ENCODE measurements at places on chromosomes 7 and 10.

DNA sequence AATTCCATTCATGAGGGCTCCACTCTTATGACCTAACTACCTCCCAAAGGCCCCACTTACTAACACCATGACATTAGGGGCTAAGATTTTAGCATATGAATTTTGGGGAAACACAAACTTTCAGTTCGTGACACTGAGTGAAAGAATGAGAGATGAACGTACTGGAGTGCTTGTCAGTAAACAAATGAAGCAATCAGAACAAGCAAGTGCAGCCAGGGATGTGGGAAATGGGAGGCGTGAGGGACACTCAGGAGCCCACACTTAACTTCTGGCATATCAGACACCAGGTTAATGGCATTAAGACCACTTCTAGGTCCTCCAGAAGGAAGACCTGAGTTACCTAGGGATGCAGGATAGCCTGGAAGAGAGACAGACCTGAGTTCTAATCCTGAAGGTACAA, 2.3 kb upstream of the MDFIC start:
- H3K27ac ChIP-seq = no peak overlapping the region
- no peaks in the 10 kb centered on the region for H3K36me3 ChIP-seq
- peaks cover 24% of the 10 kb centered on the region for H3K4me1 ChIP-seq

GRCh38 chr10:21516242-21517131, 9.0 kb downstream of the SKIDA1 start:
- H3K27me3 ChIP-seq = peaks cover 5% of the 10 kb centered on the region
- no peaks in the 10 kb centered on the region for H3K36me3 ChIP-seq
- H3K4me3 ChIP-seq = peak overlapping the region; percentile 75
- peak; percentile 62 for DNase-seq
- peak overlapping the region; percentile 99 for H3K27ac ChIP-seq

DNA sequence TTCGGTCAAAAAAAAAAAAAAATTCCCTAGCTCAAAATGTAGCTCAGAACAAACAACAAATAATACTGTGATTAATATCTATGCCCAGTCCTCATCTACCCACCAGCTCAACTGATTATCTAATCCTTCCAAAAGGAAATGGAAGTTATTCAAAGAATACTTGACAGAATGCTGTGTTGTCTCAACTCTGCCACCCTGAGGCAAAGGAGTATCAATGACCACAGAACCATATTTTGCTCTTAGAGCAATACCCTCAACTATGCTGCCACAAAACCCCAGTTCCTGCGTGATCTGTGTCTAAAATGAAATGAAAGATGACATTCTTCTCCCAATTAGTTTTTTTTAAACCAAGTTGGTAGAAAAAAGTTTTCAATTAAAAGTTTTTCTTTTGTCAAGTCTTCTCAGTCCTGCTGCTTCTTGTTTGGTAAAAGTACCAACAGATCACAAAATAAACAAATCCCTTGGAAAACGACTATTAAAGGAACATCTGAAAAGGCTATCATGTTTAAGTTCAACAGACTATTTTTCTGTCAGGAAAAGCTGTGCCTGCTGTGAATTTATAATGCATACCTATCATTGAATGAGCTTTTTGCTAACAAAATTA, 21.6 kb downstream of the RBM28 start:
- peaks cover 91% of the 10 kb centered on the region for H3K36me3 ChIP-seq
- no peak overlapping the region for H3K4me3 ChIP-seq
- H3K27ac ChIP-seq = peak overlapping the region; percentile 79

- no peaks in the 10 kb centered on the region for H3K36me3 ChIP-seq
- no peak overlapping the region for H3K27ac ChIP-seq
- H3K27me3 ChIP-seq = no peaks in the 10 kb centered on the region
- no peak for DNase-seq
- no peaks in the 10 kb centered on the region for H3K4me1 ChIP-seq
Observed at GRCh38 chr7:3957472-3958108, 656.5 kb downstream of the SDK1 start.

GRCh38 chr10:129280908-129281586, 186.0 kb upstream of the MGMT start:
- peak overlapping the region; percentile 67 for H3K27ac ChIP-seq
- H3K4me1 ChIP-seq = peaks cover 19% of the 10 kb centered on the region
- no peak for DNase-seq
